ENCODE measurements at places on chromosomes 13 and 19.

DNA sequence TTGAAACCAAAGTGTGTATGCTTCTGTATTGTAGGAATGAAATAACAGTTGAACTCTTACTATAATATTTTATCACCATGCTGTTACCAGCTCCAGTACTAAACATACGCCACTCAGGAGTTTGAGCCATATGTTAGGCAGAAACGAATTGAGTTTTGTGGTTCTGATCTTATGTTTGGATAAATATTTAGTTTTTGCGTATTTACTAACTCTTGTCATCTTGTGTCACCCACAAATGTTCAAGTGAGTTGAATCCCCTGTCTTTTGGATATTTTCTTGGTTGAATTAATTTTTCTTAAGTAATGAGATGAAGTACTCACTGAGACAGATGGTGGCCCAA, 1.5 kb downstream of the FNDC3A start:
- no peak for DNase-seq

- no peak for DNase-seq
Measured at GRCh38 chr13:73535341-73535740, 476.5 kb downstream of the KLF5 start.

DNA sequence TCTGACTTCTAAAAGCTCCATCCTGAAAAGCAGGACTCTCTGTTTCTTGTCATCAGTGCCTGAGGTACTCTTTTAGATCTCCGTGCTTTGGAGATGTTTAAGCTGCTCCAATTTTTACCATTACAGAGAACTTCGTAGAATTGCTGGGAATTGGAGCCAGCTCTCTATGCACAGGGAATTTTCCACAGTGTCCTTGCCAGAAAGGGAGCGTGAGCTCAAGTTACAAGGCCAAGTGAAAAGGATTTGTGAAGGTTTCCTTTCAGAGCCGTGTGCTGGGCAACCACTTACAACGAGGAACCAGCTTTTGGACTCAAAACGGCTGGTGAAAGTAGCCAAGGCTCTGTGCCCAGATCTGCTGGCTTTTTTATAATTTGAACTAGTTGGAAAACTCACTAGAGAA, 82.6 kb downstream of the NUFIP1 start:
- DNase-seq: peak; percentile 10

DNA sequence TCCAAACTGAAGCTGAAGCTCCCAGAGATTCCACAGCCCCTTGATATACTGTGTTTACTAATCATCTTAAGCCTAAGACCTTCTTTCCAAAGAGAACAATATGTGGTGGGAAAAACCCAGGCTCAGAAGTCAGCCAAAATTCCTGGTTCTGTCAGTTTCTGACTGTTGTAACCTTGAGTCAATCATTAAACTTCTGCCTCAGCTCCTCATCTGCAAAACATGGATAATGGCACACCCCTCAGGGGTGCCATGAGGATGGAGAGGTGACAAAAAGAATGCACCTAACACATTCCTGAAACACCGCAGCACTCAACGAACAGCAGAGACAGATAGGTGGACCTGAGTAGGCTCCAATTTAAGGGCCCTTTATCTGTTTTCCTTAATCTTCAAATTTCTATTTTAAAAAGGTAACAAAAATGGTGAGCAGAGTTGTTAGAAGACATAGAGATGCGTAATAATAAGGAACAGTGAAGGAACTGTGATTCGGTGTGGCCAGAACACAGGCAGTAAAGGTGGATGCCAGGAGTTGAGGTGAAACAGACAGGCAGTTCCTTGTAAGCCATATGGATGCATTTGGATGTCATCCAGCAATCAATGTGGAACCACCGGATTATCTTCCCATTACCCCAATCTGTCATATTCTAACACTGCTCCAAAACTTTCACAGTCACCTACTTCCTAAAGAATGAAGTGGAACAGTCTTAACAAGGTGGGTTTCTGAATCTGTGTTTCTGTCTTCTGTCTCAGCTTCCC, 56.6 kb upstream of the DOCK9 start:
- no peak for DNase-seq

DNA sequence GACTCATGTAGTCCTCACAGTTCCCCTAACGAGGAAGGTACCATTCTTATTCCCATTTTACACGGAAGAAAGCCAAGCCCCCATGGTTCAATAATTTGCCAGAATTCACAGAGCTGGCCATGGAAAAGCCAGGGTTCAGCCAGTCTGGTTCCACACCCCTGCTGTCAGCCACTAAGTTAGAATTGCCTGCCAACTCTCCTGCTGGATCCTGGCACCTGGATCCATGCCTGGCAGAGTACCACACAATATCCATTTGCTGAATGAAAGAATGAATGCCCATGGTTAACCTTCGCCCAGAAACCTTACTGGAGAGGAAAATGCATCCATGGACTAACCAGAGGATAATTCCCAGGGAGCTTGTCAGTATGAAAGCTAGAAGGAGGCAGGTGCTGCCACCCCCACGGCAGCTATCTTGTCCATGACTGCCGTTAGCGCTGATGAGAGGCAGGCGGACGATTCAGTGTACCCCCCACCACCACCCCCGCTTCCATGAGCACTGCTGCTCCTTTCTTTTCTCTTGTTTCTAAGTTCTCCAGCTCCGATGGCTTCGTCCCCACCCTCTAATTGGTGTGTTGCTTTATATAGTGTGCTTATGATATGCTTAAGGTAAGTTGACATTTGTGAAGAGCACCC, 114.5 kb downstream of the SLC7A1 start:
- no peak for DNase-seq

- no peak for DNase-seq
Measured at GRCh38 chr19:40234429-40235237, 8.1 kb upstream of the CCNP start.

- DNase-seq: no peak
Measured at GRCh38 chr13:108120856-108121255, 94.5 kb downstream of the LIG4 start.

- no peak for DNase-seq
Measured at GRCh38 chr19:50706387-50706786, 13.2 kb downstream of the SHANK1 start.

GRCh38 chr13:51635137-51635878, 51.0 kb downstream of the WDFY2 start:
- no peak for DNase-seq

DNA sequence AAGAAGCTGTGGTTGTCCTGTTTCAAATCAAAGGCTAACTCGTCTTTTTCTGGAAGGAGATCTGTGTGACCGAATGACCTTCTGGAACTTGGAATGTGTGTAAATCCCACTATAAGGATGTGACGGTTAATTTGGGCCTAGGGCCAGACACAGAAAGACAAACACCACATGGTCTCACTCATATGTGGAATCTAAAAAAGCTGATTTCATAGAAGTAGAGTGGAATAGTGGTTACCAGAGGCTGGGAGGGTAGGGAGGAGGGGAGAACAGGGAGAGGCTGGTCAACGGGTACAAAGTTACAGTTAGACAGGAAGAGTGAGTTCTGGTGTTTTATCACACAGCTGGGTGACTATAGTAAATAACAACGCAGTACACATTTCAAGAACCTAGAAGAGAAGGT, 39.3 kb upstream of the RGCC start:
- DNase-seq: no peak

GRCh38 chr19:42122691-42123607, 9.3 kb downstream of the POU2F2 start:
- no peak for DNase-seq

GRCh38 chr19:10654610-10655456, 687 bp downstream of the ILF3 start:
- peak; percentile 75 for DNase-seq

DNA sequence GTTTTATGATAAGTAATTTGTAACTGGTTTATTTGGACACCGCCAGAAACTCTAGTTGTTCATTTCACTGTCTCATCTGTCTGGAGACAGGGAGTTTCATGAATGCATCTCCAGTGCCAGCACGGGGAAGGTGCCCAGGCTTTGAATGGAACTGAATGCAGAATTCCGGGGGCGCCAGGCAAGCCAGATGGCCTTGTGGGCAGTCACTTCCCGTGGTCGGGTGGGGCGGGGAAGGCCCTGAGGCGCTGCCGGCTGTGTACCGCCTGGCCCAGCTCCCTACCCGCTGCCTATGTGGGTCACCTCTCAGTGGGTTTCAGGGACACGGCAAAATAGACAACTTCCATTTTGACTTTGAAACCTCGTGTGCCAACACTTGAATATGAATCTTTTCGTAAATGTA, 28.8 kb upstream of the MCF2L start:
- peak; percentile 54 for DNase-seq

GRCh38 chr13:107097916-107098315, 530.0 kb upstream of the ARGLU1 start:
- no peak for DNase-seq

- DNase-seq: no peak
Measured at GRCh38 chr13:70191034-70191433, 82.8 kb upstream of the KLHL1 start.

GRCh38 chr19:4482721-4483364, 10.7 kb downstream of the HDGFL2 start:
- no peak for DNase-seq

GRCh38 chr13:108044954-108045353, 170.4 kb downstream of the LIG4 start:
- DNase-seq: no peak

- DNase-seq: no peak
Measured at GRCh38 chr13:51048616-51049015, 62.5 kb downstream of the C13orf42 start.

GRCh38 chr19:30116984-30117555, 175.0 kb downstream of the URI1 start:
- DNase-seq: no peak

GRCh38 chr19:18208098-18208951, 4.5 kb upstream of the RAB3A start:
- DNase-seq: no peak

- no peak for DNase-seq
Measured at GRCh38 chr13:20494656-20495055, 31.0 kb downstream of the CRYL1 start.

GRCh38 chr19:14061751-14062557, at the start of gene PALM3:
PALM3 (minus strand) TSS chr19:14062076; CDS start chr19:14061980, 96 bp downstream.
- DNase-seq: no peak

DNA sequence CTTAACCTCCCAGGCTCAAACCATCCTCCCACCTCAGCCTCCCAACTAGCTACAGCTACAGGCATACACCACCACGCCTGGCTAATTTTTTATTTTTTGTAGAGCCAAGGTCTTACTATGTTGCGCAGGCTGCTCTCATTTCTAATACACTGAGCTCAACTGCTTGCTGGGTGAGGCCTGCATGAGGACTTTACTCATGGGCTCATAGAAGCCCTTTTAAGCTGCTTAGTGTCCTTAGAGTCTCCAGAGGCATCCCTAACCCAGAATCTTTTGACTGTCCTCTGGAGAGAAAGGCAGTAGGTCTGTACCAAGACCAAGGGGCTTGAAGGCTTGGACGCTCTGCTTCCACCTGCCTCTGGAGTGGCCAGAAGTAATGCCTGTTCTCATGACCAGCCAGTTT, 141.6 kb downstream of the TM9SF2 start:
- DNase-seq: no peak

DNA sequence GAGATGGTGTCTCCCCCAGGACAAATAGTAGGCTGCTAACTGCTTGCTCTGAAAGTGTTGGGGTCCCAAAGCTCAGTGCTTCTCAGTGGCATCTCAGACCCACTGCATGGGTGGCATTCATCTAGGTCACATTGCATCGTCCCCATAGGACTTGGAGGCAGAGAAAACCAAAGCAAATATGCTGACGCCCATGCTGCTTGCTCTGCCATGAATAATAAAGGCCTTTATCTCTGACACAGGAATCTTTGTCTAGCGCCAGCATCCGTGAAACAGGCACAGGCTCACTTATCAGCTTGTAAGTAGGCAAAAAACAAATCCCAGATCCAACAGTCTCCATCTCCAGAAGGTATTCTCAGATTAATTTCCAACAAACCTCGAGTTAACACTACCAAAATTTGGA, 18.9 kb upstream of the IPO5 start:
- DNase-seq: no peak

DNA sequence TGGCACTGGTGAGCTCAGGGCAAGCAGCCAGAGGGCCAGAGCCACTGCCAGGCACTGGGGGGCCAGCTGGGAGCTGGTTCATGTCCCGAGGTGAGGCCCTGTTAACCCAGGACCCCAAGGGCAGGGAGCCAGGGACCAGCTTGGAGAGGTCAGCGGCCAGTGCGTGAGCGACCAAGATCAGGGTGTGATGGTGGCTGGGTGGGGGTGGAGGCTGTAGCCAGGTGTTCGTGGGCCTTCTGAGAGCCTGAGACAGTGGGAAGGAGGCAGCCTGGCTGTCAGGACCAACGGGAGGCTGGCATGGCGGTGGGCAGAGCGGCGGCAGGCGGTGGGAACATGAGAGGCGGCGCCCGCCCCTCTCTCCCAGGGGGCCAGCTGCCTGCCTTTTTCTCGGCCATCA, 8.1 kb upstream of the KPTN start:
- no peak for DNase-seq

DNA sequence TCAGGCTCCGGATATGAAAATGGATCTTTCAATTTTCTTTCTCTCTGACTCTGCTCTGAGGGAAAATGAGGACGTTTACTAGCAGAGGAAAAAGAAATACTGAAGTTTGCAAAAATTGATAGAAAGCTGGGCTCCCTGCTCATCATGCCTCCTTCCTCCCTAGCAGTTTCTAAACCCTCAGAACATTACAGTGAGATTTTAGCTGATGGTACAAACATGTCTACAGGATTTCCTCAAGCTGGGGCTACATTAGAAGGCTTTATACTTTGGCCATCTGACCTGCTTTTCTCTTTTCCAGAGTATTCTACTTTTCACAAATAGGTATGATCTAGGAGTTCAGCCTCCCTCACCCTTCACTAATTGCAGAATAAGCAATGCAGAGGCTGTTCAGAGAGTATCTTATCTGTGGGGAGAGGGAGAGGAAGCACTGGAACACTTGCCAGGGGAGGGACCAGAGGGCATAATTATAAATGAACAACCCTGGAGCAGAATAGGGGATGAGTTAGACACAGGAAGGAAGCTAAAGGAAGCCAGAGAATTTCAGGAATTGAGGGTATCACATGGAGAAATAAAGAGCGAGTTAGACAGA, 30.0 kb downstream of the CEACAM1 start:
- DNase-seq: no peak

- no peak for DNase-seq
Measured at GRCh38 chr13:34076943-34077703, 259.2 kb downstream of the RFC3 start.
